ENCODE measurements at places on chromosomes 16 and 17. TPM values are rescaled to one million over a fixed set of nuclear protein-coding genes. Genes with fewer than 3 reads are reported as not detected.

EVPL gene
- total RNA-seq = 0.20 TPM

SEPTIN1 gene
- 4.1 TPM for total RNA-seq

UBFD1 gene
- total RNA-seq = 106 TPM

SGCA gene
- total RNA-seq = 224 TPM

TMC5 gene
- not detected for total RNA-seq

FA2H gene
- total RNA-seq = not detected

RHBDL3 gene
- 3.8 TPM for total RNA-seq

PRR15L gene
- not detected for total RNA-seq

KRT31 gene
- not detected for total RNA-seq

JPH3 gene
- 0.58 TPM for total RNA-seq

NOXO1 gene
- total RNA-seq = not detected

GRCh38 chr17:63445954-63446752 lies at the start of gene CYB561:
Gene CYB561, minus strand, starts transcription at chr17:63446306. Its CDS starts 8,759 bp downstream, at chr17:63437547.
- DNase-seq = peak; percentile 89

- DNase-seq = no peak
These were observed 7.0 kb downstream of the VAC14 start for GRCh38 chr16:70793851-70794502.

GRCh38 chr17:61401389-61402072 lies 1.9 kb downstream of the TBX2 start:
- no peak for DNase-seq

GRCh38 chr17:55577687-55578086 lies 66.4 kb upstream of the SMIM36 start:
- DNase-seq = peak; percentile 52

GRCh38 chr17:76845541-76846017 lies 22.6 kb upstream of the MGAT5B start:
- no peak for DNase-seq

DNA sequence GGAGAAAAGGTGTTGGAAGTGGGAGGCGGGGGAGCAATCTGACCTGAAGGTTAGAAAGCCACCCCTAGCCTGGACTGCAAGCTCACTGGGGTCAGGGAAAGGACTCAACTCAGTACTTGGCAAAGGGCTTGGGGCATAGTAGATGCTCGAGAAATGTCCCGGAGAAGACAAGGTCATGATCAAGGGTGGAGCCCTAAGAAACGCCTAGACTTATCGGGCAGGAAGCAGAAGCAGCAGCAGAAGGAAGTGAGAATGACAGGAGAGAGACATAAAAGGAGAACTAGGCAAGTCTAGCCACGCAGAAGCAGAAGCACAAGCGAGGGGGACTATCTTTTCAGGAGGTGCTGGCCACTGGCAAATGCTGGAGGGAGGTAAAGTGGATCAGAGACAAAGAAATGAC lies 10.2 kb downstream of the COTL1 start:
- no peak for DNase-seq

DNA sequence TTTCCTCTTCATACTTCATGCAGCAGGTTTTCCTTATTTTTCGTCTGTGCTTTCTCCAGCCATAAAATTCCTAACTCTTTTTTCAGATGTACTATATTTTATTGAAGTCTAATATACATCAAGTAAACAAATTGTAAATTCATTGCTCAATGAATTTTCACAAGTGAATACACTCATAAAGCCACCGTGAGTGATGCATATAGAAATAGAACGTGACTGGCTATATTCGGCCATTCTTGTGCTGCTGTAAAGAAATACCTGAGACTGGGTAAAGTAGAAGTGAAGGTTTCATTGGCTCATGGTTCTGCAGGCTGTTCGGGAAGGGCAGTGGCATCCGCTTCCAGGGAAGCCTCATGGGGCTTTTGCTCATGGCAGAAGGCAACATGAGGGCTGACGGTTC lies 868.4 kb upstream of the EEF2KMT start:
- no peak for DNase-seq

DNA sequence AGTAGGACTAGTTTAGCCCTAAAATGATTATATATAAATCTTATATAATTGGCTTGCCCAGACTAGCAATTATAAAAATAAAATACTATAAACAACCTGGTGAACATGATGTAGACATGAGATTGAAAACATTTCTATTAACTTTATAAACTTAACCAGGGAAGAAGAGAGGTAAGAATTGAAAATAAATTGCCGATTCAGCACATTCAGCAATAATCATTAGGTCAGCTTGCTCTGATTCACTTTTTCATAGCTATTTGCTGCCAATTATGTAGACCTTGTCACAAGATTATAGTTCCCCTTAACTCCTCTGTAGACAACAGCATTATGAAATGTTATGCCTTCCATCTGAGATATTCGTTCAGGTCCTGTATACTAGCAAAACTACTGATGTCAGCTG lies 199.3 kb upstream of the CA10 start:
- DNase-seq = no peak

- peak; percentile 84 for DNase-seq
These were observed 16.5 kb upstream of the NUDT16L1 start for GRCh38 chr16:4676831-4677230.

- DNase-seq = no peak
These were observed 245.0 kb downstream of the KCNJ2 start for GRCh38 chr17:70414300-70414699.

DNA sequence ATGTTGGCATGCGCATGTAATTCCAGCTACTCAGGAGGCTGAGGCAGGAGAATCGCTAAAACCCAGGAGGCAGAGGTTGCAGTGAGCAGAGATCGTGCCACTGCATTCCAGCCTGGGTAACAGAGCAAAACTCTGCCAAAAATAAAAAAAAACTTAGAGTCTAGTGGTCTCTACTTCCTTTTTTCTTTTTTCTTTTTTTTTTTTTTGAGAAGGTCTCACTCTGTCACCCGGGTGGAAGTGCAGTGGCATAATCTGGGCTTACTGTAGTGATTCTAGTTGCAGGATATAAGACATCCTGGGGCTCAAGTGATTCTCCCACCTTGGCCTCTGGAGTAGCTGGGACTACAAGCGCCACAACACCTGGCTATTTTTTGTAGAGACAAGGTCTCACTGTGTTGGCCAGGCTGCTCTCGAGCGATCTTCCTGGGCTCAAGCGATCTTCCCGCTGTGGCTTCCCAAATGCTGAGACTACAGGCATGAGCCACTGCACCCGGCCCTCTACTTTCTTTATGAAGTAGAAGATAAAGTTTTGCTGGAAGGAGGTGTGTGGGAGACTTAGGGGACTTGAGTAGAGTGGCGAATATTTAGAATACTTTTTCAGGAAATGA lies 47.9 kb upstream of the TAOK1 start:
- DNase-seq = no peak

GRCh38 chr16:23570992-23571632 lies 13.6 kb downstream of the UBFD1 start:
- no peak for DNase-seq

DNA sequence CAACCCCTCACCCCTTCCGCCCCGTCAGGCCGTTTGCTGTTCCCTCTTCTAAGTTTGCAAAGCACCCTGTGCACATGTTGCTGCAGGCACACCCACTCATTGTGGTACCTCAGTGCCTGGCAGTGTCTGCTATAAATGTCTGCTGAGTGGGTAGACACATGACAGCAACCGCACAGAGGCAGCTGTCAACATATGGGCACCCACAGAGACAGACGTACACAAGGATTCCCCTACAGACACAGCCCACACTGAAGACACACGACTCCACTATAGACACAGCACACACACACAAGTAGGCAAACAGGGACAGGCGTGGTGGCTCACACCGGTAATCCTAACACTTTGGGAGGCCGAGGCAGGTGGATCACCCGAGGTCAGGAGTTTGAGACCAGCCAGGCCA lies 17.8 kb upstream of the CRK start:
- no peak for DNase-seq

DNA sequence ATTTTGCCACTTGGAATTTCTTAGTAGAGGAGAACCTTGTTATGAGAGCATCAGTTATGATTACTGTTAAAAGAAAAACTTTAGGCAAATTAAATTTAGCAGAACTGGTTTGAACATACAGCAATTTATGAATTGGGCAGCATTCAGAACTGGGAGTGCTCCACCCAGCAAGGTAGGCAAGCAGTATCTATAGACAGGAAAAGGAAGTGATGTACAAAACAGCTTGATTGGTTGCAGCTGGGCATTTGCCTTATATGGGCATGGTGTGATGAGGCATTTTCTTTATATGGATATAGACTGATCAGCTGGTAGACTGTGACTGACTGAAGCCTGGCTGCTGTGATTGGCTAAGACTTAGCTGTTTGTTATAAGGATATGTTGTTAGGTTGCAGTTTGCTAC lies 17.6 kb upstream of the CYLD start:
- no peak for DNase-seq

GRCh38 chr17:39139161-39139511 lies 12.3 kb downstream of the PLXDC1 start:
- DNase-seq = no peak

- peak; percentile 89 for DNase-seq
These were observed 19.7 kb downstream of the CDC42EP4 start for GRCh38 chr17:73292031-73292531.

DNA sequence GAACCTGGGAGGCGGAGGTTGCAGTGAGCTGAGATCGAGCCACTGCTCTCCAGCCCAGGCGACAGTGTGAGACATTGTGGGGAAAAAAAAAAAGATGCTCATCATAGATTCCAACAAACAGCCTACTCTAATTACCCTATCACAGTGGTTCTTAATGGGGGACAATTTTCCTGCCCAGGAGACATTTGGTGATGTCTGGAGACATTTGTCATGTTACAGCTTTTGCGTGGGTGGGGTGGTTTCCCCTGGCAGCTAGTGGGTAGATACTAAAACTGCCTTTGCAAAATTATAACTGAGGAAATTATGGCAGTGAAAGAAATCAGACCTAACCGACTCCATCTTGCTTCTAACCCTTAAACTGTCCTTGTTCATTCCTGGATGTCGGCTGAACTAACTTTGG lies 92.5 kb upstream of the RBL2 start:
- DNase-seq = no peak

GRCh38 chr17:68289936-68290267 lies 1.0 kb downstream of the SLC16A6 start:
- DNase-seq = no peak

DNA sequence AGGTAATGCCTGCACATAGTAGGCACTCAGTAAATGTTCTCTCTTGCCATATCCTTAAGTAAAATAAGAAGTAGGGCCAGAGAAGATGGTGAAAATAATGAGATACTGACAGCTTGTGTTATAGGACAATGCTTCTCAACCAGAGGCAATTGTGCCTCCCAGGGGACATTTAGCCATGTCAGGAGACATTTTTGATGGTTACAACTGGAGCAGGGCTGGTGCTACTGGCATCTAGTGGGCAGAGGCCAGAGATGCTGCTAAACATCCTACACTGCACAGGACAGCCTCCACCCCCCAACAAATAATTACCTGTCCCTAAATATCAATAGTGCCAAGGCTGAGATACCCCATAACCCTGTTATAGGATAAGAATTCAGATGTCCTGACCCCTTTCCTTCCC lies 1.7 kb downstream of the RAD51D start:
- no peak for DNase-seq

- DNase-seq = no peak
These were observed 166.0 kb downstream of the PHKB start for GRCh38 chr16:47627085-47627639.

- DNase-seq = no peak
These were observed 3.4 kb downstream of the CHST6 start for GRCh38 chr16:75491876-75492275.

DNA sequence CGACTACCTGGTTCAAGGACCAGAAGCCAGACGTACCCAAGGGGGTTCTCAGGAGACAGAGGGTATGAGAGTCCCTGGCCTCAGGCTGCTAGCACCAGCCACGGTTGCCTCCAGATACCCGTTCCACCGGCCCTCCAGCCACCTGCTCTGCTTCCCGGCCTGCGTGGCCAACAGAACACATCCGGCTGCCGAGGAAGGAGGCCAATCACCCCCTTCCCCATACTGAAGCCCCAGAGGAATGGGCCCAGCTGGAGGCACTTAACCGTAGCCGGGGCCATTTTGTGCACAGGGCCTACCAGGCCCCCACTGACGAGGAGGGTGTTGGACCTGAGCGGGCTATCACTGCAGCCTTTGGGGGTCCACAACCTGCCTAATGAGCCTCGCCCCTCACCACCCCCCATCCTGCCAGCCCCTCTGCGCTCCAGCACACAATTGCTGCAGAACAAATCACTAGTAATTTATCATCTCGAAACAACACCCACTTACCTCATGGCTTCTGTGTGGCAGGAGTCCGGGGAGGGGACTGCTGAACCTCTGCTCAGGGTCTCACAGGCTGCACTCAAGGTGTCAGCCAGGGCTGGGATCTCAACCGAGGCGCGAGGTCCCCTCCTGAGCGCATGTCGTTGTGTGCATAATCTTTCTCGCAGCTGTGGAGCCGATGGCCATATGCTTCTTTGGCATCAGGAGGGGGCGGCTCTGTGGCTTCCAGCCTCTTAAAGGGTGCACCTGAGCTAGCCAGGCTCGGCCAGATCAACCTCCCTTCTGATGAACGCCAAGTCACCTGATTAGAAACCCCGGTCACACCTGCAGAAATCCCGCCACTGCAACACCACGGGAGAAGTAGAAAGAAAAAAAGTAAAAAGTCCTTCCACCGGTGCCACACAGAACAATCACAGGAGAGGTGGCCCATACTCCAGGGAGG lies 10.1 kb upstream of the KREMEN2 start:
- no peak for DNase-seq

DNA sequence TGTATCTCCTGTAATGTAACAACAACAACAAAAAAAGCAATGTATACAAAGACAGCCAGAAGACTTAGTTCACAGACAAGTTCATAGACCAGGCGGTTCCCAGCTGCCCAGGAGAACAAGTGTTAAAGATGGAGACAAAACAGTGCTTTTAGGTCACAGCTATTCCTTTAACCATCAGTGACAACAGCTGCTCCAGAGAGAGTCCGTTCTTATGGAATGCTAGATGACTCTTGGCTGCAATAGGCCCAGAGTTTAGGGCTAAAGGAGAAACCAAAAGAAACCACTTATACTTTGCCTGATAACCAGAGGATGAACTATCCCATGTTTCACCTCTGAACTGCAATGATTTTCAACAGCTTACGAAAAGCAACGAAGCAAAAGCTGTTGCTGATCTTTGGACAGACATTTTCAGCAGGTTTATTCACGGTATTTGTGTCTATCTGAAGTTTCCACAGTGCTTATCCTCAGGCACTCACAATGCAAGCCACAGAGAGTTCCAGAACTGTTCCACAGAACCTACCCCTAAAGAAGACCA lies 6.0 kb downstream of the ZCCHC14 start:
- no peak for DNase-seq

DNA sequence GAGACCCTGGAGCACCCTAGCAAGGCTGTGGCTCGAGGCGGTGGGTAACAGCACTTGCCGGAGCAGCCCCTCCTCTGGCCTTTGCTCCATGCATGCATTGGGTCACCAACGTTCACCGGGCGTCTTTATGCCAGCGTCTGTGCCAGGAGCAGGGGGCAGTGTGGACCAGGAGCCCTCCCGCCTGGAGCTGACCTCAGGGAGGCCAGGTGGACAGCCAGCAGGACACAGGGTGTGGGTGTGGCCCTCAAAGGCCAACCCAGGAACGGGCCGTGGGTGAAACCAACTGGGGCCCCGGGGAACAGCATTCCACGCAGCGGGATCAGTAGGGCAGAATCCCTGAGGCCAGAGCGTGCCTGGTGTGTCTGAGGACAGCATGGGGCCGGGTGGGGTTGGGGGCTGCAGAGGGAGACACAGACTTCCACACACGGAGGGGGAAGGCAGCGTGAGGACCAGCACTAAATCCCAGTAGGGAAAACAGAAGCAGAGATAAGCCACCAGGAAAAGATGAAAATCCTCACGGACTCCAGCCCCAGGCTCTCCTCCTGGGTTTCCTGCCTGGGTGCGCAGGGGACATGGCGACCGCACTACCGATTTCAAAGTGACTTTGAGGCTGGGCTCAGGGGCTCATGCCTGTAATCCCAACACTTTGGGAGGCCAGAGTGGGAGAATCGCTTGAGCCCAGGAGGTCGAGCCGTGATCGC lies 2.9 kb upstream of the CD7 start:
- no peak for DNase-seq

- no peak for DNase-seq
These were observed 40.7 kb downstream of the ABCA5 start for GRCh38 chr17:69286257-69286656.

Data from heart left ventricle (tissue), 16 donors.